ENCODE measurements at places on chromosomes 11 and 22.

- DNase-seq, result no peak
Observed at GRCh38 chr11:74485868-74486267, 7.7 kb downstream of the LIPT2 start.

GRCh38 chr11:7545611-7546010 lies 31.8 kb downstream of the PPFIBP2 start:
- no peak for DNase-seq

GRCh38 chr11:18171377-18172000 lies 1.1 kb upstream of the MRGPRX4 start:
- DNase-seq, result no peak

- DNase-seq, result no peak
Observed at GRCh38 chr11:60762851-60763691, 6.4 kb downstream of the MS4A15 start.

DNA sequence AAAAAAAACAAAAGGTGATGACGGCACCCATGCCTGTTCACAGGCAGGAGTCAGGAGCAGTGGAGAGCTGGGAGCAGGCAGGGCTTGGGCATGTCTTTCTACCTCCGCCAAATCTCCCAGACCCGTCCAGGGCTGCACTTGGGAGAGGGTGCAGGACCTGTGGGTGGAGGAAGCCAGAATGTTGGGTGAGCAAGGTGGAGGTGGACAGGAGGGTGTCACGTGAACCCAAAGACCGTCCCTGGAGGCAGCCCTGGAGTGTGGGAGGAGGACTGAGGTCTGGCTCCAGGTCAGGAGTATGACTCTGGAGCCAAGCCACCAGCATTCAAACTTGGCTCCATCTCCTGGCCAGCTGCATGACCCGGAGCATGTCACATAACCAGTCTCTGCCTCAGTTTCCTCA lies 26.6 kb upstream of the RELT start:
- no peak for DNase-seq

DNA sequence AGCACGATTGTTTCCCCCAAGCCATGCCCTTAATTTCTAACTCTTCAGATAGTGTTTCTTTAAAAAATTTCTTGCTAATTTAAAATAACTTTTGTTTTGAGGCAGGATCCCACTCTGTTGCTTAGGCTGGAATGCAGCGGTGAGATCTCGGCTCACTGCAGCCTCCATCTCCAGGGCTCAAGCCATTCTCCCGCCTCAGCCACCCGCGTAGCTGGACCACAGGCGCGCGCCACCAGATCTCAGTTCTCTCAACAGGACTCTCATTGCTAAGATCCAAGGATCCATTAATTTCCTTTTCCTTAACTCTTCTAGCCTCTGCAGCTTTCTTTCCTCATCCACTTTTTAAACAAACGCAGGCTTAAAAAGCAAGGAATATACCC lies 327 bp upstream of the MED17 start:
- DNase-seq, result no peak

DNA sequence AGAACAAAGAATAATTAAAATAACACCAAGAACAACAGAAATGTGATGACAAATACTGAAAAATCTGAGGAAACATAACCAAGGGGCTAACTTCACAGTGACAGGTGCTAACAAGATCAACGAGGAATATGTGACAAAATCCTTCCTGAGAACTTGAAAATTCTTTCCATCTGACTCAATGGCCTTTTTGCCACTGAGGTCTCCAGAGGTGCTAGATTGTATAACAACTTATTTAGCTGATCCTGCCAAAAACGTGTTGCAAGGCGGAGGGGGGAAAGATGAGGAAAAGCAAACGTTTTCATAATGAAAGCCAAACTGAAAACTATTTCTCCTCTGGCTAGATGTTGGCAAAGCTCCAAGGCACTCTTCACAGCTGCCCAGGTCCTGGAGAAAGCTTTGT lies 364.5 kb downstream of the NTM start:
- no peak for DNase-seq

GRCh38 chr11:2700415-2701211 lies 819 bp upstream of the KCNQ1OT1 start:
- DNase-seq, result no peak

- DNase-seq, result no peak
Observed at GRCh38 chr11:25180187-25180586, 683.3 kb downstream of the LUZP2 start.

GRCh38 chr11:134643115-134644012 lies 231.3 kb upstream of the B3GAT1 start:
- DNase-seq, result no peak

- DNase-seq, result no peak
Observed at GRCh38 chr11:9616858-9617257, 43.4 kb downstream of the WEE1 start.

DNA sequence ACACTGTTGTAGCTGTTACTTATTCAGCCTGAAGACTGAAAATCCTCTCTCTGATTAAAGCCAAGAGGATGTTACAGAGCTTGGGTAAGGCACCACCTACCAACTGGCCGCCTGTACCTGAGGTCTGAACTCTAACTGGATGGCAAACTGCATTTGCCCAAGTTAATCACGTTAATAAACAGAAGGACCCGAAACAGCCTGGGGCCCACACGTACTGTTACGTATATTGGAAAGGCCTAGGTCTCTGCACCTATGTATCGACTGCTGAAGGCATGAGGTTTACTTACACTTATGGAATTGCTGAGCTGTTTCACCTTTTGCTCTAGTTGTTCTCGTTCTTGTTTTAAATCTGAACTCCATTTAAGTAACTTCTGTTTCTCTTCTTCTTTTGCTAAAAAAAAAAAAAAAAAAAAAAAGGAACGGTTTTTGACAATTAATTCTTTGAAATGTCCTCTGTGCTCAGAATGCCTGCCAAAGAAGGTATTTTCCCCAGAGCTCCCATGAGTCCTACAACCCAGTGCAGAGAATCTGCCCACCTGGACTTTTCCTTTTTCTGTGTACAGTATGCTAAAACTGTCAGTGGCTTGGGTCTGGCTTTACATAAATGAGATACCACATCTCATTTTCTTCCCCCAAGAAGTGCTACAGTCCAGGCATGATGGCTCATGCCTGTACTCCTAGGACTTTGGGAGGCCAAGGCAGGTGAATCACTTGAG lies 13.1 kb downstream of the LARGE2 start:
- no peak for DNase-seq

- no peak for DNase-seq
Observed at GRCh38 chr11:121344824-121345223, 52.3 kb downstream of the SC5D start.

- DNase-seq, result no peak
Observed at GRCh38 chr11:28017816-28018215, 90.1 kb downstream of the KIF18A start.

DNA sequence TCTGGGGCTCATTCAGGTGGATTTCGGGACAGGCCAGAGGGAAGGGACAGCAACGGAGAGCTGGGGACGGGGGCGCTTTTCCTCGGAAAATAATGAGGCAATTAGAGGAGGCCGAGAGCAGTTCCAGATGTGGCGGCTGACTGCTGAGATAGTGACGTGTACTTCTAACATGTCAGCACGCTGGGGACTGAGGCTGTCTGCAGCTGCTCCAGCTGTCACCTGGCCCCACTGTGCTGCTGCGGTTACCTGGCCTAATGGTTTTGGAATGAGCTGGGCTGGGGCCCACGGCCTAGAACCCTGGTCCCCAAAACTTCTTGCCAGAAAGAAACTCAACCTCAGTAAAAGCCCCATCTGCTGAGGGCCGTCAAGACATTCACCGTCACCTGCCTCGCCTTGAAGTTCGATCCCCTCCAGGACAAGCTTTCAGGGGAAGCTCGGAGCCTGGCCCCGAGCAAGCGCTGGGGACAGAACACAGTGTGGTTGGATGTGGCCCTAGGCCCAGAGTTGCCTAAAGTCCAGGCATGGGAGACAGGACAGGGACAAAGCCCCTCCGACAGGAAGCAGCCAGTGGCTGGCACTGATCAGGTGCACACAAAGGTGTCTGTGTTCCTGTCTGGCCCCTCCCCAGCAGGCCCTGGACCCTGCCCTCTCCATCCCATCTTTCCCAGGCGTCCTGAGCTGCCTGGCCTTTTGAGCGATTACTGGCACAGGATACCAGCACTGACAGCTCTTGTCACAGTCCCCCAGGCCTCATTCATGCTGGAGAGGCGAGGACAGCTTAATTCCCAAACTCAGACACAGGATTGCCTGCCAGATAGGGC lies 22.1 kb downstream of the RPUSD4 start:
- no peak for DNase-seq

GRCh38 chr11:124075841-124076651 lies 34.9 kb upstream of the OR10G7 start:
- DNase-seq, result no peak

- DNase-seq, result no peak
Observed at GRCh38 chr11:131471976-131472375, 101.6 kb downstream of the NTM start.

DNA sequence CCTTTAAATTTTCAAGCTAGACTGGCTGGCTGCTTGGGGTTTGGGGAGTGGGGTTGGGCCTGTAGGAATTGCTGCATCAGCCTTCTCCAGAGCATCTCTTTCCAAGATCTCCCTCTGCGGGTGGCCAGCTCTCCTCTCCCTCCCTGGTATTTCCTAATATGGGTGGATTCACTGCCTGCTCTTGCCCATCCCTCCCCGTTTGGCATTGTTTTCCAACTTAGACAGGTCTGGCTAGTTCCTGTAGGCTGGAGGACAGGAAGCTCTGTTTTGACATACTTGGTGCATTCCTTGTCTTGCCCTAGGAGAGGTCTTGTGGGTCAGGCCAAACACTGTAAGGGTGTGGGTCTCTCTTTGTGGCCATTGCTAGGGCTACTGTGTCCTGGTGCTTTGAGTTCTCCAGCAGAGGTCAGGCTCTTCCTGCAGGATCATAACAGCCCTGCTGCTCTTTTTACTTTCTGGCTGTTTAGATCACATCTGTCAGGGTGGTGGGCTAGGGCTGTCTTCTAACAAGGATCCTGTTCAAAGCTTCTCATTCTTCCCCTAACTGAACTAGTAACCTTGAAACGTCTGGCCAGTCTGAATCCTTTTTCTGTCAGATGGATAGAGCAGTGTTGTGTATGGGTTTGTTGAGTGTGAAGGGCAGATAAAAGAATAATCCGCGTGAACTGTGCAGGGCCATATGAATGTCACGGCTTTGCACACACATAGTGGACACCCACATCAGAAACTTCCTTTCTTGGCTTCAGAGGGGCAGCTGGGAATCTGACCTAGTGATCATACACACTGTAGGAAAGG lies 18.3 kb upstream of the MICALL1 start:
- DNase-seq, result no peak

DNA sequence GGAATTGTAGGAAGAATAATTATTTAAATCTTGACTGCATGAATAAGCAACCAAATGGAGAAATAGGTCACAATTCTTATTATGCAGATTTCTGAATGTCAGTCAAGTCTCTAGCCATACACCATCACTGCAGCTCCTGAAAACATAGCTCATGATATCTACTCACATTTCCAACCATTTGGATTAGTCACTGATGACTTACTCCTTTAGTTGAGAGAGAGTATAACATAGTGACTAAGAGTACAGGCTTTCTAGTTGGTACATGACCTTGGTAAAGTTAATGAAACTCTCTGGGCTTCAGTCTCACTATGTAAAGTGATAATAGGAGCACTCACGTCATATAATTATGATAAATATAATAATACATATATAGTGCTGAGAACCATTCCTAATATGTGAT lies 265.2 kb downstream of the KCNA4 start:
- no peak for DNase-seq

DNA sequence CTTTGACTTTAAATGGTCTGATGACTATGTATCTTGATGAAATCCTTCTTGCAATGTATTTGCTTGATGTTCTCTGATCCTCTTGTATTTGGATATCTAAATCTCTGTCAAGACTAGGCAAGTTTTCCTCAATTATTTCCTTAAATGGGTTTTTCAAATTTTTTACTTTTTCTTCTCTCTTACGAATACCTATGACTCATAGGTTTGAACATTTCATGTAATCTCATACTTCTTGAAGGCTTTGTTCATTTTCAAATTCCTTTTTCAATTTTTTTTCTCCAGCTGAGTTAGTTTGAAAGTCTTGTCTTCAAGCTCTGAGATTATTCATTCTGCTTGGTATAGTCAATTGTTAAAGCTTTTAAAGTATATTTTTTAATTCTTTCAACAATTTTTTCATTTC lies 13.1 kb downstream of the OR10W1 start:
- DNase-seq, result no peak

DNA sequence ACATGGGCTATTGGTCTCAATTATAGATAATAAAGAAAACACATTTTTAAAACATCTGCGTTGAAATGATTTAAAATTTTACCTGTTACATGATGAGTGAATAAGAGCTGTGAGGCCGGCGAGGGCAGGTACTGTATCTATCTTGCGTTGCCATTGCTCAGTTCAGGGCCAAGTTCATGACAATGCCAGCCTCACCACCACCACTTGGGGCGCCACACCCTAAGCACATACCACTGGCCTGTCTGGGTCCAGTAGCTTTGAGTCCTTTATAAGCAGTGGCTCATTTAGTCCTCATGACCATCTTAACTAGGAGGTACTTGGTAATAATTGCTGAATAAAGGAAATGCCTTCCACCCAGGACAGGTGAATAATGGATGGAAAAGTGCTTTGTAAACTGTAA lies 14.5 kb upstream of the MB start:
- no peak for DNase-seq

- DNase-seq, result no peak
Observed at GRCh38 chr11:133745791-133746190, 99.5 kb downstream of the SPATA19 start.

- DNase-seq, result no peak
Observed at GRCh38 chr11:73087730-73088129, 54.4 kb downstream of the FCHSD2 start.

DNA sequence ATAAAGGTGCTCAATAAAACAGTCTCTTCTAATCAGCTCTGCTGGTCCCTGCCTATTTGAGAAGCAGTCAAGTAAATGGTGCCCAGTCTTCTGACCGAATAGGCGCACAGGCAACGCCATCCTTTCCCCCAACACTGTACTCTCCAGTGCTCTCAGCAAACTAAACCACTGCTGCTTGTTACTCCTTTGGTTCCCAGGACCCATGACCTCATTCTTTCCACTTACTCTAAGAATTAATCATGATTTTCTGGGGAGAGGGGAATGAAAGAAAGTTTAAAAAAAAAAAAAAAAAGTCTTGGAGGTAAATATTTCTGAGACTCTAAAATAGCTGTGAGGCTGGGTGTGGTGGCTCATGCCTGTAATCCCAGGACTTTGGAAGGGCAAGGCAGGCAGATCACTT lies 63.7 kb downstream of the SGSM3 start:
- no peak for DNase-seq

DNA sequence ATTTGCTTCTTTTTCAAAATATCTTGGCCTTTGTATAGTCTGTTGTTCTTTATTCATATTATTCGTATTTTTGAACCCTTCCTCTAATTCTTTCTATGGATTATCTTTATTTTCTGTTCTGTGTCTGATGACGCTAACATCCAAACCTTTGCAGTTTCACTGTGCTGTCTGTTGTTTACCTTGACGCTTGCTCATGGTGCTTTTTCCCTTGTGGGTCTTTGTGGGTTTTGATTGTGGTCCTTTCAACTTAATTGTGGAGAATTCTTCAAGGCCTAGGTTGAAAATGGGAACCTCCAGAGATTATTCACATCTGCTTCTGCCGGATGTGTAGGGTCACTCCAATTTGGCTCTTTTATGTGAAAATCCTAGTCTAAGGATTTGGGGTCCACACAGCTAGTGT lies 34.6 kb downstream of the PARVG start:
- DNase-seq, result no peak
